NK-92 treated with Interleukin-12 subunit alpha and Interleukin-12 subunit beta, amount 100 ng/mL, for 24 hours (cell line): ENCODE measurements at places on chromosomes 11 and 22.
A peak's percentile ranks its signal among the peaks of the same experiment; 100 is the strongest.

- DNase-seq = no peak
Measured at GRCh38 chr11:17697175-17697949, 22.0 kb upstream of the MYOD1 start.

- no peak for DNase-seq
Measured at GRCh38 chr11:131924001-131924400, 553.6 kb downstream of the NTM start.

DNA sequence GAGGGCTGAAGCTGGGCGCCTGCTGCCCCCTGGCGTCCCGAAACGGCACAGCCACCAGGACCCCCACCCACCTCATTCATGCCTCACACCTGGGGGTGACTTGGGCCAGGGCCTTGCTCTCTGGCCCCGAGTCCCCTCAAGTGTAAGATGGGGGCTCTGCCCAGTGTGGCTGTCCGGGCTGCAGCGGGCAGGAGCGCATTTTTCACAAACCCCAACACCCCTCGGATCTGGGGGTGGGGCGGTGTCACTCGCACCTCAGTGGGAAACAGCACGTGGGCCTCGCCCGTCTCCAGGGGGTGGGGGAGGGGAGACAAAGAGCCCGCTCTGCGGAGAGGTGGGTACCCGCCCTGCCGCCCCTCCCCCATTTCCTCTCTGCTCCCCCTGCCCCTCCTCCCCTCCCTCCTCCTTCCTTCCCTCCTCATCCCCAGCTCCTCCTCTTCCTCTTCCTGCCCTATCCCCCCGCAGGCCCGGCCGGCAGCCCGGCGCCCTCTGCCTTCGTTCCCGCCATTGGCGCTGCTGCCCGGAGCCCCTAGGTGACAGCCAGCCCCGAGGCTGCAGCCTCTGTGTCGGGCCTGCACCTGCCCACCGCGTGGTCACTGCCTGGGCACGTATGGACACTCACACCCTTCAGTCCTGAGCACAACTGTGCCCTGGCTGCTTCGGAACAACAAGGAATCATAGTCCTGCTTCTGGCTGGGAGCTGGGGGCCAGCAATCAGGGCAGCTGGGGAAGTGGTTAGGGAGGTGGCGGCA is 6.8 kb upstream of the CDKN1C start:
- no peak for DNase-seq

DNA sequence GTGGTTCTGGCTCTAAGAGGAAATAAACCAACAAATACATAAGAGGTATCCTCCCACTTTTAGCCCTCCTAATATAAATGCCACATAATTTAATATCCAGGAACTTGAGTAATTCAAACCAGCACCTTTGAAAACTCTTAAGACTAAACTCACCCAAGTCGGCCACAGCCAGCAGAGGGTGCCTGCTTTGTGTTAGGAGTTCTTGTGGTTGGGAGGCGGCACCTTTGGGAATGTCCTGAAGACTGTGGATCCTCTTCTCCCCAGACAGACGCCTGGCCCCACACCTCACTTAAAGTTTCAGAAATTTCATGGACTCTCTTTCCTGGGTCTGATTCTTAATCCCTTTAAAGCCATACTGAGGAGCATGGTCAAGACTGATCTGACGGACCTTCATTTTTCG is 169.0 kb downstream of the TBC1D22A start:
- no peak for DNase-seq

DNA sequence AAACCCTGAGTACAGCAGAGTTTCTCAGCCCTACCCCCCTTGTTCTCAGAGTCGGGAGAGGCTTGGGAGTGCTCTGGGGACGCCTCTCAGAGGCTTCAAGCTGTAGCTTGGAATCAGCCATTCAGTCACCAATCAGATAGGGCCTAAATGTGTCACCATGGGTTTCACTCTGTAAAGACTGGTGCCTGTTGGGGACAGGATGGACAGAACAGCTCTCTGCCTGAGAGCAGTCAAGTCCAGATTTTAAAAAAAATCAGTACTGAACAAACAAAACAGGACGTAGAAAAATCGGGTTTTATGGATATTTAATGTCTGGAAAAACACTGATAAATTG is 1.3 kb downstream of the FADD start:
- DNase-seq = no peak

DNA sequence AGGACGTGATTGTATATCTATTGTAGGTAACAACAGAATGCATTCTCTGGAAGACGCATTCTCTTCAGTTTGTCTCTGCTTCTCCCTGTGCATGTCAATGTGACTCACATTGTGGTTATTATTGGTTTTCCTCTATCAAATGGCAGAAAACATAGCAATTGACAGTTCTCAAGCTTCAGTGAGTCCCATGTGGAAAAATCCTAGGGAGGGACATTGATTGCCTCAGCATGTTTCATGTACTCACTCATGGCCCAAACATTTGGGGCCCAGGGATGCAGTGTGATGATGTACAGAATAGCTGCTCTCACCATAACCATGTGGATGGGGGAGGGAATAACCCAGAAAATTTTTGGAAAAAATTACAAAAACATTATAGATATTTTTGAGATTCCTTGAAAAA is 9.3 kb upstream of the ARL14EP start:
- no peak for DNase-seq

GRCh38 chr11:43868852-43869567 is 11.6 kb upstream of the ALKBH3 start:
- DNase-seq = peak; percentile 52

DNA sequence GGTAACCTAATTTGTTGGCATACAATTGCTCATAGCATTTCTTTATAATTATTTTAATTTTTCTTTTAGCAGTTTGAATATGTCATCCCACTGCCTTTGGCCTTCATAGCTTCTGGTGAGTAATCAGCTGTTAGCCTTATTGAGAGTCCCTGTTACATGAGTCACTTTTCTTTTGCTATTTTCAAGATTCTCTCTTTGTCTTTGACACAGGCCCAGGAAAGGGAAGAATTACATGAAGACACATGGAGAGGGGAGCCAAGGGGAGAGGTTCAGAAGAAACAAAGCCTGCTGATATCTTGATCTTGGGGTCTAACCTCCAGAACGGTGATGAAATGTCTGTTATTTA is 418.2 kb downstream of the METTL15 start:
- DNase-seq = no peak

DNA sequence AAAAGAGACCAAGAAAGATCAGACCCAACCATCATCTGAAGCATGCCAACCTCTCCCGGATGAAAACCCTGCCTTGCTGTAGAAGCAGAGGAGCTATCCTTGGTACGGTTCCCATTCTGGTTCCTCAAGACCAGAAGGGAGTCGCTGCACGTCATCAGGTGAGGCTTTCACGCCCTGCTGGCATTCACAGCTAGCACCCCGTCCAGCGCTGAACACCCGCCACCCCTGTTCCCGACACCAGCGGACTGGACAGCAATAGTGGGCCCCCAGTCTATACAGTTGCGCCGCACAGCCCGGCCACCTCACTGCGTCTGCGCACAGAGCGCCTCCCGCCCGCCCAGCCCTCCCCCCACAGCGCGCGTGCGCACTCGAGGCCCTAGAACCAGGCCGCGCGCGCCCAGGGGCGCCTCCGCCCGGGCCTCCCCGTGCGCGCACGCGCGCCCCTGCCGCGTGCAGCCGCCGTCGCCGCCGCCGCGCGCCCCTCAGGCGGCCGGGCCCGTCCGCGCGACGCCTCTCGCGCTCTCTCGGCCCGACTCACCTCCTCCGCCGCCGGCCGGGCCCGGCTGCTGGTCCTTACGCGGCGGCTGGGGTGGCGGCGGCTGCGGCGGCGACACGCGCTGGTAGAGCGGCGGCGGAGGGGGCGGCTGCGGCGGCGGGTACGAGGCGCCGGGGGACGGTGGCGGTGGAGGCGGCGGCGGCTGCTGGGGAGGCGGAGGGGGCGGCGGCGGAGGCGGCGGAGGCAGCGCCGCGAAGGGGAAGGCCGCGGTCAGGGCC is 706 bp downstream of the SF1 start:
- DNase-seq = peak; percentile 78

GRCh38 chr11:36243641-36244040 is 45.6 kb downstream of the COMMD9 start:
- no peak for DNase-seq

DNA sequence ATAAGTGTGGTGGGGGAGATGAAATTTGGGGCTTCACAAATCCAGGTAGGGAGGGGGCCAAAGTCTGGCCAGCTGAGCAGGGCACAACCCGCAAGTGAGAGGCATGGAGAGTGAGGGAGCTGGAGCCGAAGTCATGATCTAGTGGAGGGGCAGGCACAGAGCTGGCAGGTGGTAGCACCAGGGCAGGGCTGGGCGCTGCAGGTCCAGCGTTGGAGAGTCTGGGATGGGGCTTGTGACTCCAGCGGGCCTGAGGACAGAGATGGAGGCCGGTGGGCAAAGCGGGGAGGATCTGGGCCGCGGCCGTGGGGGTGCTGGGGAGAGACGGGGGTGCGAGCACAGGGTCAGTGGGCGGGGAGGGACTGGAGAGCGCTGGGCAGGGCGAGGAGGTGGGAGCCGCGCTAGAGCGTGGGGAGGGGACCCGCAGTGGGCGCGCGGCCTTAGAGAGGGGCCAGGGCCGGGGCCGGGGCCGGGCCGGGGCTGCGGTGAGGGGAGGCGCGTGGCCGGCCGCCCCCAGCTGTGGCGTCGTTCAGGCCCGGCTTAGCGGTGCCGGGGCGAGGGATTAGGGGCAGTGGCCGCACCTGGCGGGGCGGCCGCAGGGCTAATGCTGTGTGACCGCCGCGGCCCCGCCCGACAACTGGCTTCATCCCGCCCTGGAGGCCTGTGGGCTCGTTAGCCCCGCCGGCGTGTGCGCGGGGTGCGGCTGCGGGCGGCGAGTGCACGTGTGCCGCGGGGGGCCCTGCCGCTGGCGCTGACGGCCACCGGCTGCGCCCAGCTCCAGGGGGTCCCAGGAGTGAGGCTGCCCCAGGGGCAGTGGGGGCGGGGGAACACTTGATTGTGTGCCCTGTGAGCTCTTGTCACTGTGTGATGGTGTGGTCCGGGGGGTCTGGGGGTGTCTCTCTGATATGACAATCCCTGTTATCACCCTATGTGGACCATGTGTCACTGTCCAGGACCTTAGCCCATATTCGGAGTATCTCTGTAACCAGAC is 23.6 kb upstream of the MYOD1 start:
- no peak for DNase-seq

DNA sequence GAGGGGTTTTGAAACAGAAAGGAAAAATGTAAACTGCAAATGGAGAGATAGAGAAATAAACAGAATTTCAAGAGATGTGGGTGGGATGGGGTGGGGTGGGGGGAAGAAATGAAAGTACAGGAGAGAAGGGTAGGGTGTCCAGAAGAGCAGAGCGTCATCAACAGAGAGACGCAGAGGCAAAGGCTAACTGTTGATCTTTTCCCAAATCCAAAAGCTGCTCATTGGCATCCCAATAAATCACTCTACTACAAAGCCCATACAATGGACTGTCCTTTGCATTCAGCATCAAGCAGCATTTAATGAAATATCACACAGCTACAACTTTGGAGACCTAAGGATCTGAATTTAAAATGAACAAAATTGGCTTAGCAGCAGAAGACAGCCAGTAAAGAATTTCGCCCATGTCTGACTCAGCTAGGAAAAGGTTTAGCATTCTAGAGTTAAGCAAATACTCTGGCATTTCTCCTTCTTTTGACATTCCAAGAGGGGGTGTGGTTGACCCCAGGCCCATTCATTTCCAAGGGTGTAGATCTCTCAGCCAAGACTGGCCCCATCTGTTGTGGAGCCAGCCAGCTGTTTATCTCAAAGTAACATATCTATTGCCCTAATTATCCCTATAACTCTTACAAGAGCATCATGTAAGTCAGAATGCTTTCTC is 1.5 kb downstream of the RAB30 start:
- DNase-seq = no peak

DNA sequence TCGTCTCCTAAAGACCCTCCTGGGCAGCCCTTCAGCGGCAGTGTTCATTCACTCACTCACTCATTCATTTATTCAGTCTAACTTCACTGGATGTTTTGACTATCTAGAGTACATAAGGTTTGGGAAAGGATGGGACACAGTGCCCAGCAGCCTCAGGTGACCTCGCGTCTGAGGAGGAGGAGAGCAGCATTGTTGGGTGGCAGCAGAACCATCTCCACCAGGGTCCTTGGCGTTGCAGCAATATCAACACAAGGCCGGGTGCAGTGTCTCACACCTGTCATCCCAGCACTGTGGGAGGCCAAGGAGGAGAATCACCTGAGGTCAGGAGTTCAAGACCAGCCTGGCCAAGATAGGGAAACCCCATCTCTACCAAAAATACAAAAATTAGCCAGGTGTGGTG is 408.0 kb downstream of the BRD1 start:
- no peak for DNase-seq

GRCh38 chr22:25111579-25112517 is 87.8 kb upstream of the CRYBB3 start:
- no peak for DNase-seq

DNA sequence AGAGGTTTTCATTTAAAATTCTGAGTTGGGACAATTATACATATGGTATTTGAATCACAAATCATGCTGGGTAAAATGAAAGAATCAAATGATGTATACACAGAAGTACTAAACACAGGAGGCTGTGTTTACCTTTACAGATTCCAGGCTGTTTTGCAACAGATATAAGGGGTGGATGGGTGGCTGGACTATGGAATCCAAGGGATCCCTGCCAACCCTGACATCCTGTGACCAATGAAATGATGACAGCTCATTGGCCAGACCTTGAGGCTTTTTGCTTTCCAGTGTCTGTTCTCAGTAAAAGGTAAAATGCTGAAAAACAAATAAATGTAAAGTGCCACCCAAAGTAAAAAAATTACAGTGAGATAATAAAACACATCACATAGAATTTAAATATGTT is 3.3 kb upstream of the DDI1 start:
- DNase-seq = no peak

DNA sequence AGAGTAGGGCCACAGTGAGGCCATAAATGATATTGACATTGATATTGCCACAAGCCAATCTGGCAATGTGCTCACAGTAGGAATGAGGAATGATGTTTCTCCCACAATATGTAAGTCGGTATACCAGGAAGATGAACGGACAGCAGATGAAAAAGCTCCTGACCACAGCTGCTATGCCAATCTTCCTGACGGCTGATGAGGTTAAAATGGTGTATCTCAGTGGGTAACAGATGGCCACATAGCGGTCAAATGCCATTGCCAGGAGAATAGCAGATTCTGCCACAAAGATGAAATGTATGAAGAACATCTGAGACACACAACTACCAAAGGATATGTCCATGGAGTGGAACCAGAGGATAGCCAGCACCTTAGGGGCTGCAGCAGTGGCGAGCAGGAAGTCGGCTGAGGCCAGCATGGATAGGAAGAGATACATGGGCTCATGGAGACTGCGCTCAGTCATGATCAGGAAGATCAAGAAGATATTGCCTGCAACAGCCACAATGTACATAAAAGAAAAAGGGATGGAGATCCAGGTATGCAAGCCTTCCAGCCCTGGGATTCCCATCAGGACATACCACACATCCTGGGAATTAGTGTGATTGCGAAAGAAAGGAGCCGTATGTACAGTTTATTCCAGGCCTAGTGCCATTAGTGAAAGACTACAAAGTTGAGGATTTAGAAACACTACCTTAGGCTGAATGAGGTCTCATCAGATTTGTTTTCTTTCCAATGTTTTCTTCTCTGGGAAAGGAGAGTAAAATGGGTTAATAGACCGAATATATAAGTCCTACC is 22.2 kb downstream of the OR51V1 start:
- DNase-seq = no peak

DNA sequence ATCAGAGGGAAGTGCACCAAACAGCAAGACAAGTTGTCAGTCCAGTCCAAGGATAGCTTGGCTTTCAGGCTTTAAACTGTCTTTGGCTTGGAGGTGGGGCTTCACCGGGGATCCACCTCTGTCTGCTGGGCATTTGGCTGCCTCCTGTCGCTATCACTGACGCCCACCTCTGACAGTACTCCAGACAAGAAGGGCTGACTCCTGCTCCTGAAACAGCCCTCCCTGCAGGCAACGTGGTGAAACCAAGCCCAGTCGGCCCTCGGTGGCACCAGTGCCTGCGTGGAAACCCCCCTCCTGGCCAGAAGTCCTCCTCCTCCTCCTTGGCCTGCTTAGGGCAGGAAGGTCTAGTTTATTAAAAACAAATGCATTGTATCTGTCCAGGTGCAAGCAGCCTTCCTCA is 16.9 kb downstream of the DHCR7 start:
- no peak for DNase-seq
